MG63 (cell line): ENCODE measurements at places on chromosomes 6 and 20. TPM values are rescaled to one million over a fixed set of nuclear protein-coding genes. Genes with fewer than 3 reads are reported as not detected.

RSPO3 gene
- not detected in 2 replicates for total RNA-seq

SPEF1 gene
- total RNA-seq: 0.95 TPM in 1 of 2 replicates, not detected in the other

LST1 gene
- total RNA-seq: not detected in 2 replicates

DPPA5 gene
- not detected in 2 replicates for total RNA-seq

DNA sequence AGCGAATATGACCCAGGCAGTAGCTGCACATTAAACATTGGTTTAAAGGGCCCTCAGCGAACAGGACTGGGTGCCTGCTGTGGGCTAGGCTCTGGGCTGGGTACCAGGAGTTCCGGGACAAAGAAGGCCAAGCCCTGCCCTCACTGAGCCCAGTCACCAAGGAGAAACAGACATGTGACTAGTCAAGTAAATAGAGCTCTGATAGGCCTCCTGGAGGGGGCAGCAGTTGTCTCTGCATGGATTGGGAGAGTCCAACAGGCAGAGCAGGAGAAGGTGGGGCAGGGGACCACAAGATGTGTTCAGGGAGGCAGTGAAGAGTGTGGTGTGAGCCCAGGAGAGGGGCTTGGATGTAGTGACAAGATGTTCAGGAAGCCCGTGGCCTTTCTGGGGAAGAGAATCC, 3.1 kb downstream of the HM13 start:
- DNase-seq: peak; percentile 71

LGSN gene
- not detected in 2 replicates for total RNA-seq

SCGN gene
- not detected in 2 replicates for total RNA-seq

EPHA7 gene
- total RNA-seq: 4.3 and 7.0 TPM in 2 replicates
